ENCODE measurements at places on chromosomes 2 and 18.

DNA sequence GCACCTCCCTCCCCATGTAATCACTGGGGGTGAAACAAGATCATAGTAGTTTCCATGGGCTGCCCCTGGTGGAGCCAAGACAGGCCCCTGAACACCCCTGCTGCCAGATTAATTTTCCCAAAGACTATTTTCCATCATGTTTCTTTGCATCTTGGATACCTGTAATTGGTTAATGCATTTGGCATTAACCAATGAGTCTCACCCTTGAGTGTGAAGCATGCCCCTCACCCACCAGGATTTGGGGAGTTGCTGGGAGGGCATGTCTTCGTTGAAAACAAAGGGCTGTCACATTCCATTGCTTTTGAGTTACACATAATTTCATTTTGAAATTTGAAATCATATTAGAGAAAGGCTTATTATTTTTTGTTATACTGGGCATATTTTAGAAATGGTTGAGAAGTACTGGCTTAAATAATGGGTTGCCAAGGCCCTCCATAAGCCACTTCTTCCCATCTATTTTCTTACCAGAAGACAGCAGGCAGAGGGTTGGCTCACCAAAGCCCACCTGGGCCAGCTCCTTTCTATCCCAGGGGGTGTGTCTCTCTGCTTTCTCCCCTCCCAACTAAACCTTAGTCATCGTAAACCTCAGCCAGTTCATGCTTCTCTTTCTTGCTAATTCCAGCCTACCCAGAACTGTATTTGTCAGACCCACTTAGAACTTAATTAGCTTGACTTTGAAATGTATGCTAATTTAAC is 51.8 kb downstream of the ATIC start:
- no peak for DNase-seq

DNA sequence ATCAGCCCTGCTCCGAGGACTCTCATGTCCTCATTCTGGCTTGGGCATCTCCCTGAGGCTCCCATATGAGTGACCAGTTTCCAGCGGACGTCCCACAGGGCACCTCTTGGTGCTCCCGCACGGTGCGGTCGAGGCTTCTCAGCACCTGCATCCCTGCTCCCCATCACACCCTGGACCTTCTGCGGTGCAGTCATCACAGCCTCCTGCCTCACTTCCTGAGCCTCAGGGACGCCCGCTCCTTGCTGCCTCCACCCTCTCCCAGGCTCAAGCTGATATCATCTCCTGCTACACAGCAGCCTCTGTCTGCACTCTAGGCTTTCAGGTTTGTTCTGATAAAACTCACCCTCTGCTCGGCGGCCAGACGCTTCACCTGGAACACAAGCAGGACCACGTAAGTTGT is 185.0 kb downstream of the TMEM18 start:
- DNase-seq = no peak

- peak; percentile 46 for DNase-seq
Observed at GRCh38 chr2:157245846-157246764, 11.4 kb upstream of the GALNT5 start.

GRCh38 chr2:233329489-233330135 is 22.0 kb downstream of the SAG start:
- peak; percentile 53 for DNase-seq

DNA sequence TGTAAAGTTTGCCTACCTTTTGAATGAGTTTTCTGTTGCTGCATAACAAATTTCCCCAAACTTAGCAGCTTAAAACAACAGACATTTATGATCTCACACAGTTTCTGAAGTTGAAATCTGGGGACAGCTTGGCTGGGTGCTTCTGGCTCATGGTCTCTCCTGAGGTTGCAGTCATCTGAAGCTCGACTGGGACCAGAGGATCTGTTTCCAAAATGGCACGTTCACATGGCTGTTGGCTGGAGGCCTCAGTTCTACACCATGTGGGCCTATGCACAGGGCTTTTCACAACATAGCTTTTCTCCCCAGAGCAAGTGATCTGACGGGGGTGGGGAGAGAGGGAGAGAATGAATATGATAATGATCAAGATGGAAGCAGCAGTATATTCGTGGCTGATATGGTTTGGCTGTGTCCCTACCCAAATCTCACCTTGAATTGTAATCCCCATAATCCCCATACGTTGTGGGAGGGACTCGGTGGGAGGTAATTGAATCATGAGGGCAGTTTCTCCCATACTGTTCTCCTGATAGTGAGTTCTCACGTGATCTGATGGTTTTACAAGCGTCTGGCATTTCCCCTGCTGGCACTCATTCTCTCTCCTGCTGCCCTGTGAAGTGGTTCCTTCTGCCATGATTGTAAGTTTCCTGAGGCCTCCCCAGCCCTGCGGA is 3.5 kb downstream of the RALB start:
- DNase-seq = no peak

- no peak for DNase-seq
Observed at GRCh38 chr18:77116201-77117080, 16.1 kb downstream of the MBP start.

GRCh38 chr2:174738841-174739240 is 25.4 kb downstream of the CHRNA1 start:
- DNase-seq = no peak

DNA sequence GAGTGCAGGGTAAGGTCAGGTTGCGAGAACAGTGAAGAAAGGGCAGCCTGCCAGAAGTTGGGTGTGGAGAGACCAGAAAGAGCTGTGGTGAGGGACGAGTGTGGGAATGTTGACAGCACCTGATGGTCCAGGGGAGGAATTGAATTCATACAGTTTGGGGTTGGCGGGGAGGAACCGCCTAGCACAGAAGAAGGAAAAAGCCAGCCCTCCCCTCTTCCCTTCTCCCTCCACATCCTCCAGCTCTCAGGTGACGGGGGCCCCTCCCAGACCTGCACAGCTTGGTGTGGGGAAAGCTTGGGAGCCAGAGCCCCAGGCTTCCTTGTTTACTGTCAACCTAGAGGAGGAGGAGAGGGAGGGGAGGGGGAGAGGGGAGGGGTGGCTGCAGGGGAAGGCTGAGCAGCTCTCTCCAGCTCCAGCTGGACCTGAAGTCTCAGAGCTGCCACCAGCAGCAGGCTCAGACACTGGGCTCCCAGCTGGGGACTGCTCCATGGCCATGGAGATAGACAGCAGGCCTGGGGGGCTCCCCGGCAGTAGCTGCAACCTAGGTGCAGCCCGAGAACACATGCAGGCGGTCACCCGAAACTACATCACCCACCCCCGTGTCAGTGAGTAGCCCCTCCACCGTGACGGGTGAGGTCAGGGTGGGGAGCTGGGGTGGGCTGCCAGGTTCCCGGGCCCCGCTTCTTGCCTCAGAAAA is at the start of gene ATP6V1B1:
ATP6V1B1 (plus strand) TSS at position 433 of the 697 bp plus-strand sequence; CDS start at position 488, 55 bp downstream.
- peak; percentile 51 for DNase-seq

GRCh38 chr2:69241093-69241492 is 145.9 kb downstream of the GFPT1 start:
- DNase-seq = no peak

- no peak for DNase-seq
Observed at GRCh38 chr2:116724550-116724949, 1089.9 kb upstream of the DDX18 start.

GRCh38 chr18:36424741-36425142 is 127.2 kb downstream of the FHOD3 start:
- DNase-seq = no peak

GRCh38 chr2:67453310-67453709 is 56.2 kb downstream of the ETAA1 start:
- DNase-seq = no peak

DNA sequence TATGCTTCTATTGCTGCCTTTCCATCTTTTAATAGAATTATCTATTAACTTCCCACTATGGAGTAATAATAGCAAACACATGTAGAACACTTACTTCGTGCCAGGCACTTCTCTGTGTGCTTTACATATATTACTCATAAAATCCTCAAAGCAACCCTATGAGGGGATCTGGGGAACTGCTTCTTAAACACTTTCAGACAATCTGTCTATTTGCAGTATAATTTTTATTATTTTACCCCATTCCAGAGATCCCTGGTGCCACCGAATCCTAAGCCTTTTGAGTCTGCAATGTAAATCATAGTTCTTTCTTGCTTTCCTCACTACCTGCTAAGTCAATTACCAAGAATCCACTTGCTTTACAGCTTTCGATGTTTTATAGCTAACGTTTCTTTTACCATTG is 25.6 kb upstream of the GCFC2 start:
- DNase-seq = no peak

GRCh38 chr2:140737006-140737405 is 1393.8 kb downstream of the LRP1B start:
- no peak for DNase-seq

DNA sequence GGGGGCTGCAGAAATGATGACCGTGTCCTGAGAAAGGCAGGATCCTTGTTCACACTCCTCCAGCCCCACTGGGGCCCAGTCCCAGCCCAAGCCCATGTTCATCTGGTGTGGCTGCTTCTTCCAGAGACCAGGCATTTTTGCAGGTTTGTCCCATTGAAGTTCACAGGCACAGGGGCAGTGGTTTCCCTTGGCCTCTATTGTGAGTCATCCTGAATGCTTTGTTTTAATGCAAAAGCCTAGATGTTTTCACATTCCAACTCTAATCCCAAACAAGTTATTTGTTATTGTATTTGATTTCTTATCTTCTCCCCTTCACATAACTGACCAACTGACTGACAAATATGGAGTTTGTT is 426.4 kb upstream of the ID2 start:
- no peak for DNase-seq

DNA sequence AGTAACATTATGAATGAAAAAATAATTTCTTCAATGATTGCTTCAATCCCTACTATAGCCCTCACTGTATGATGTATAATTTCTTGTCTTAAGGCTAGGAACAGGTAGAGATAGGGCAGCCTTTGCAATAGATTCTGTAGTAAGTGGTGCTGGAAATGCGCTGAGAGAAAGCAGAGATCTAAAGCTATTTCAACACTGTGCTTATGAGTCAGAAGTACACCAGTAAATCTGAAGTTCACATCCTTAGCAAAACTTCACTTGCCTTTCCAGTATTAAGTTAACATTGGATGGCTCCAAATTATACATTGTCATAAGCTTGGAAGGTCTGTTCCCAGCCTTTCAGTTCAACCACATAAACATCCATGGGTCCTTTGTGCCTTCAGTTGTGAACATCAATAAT is 178.2 kb upstream of the EPHA4 start:
- no peak for DNase-seq

GRCh38 chr18:48573632-48574283 is 34.9 kb downstream of the CTIF start:
- peak; percentile 62 for DNase-seq

GRCh38 chr2:171102802-171103201 is 57.9 kb downstream of the TLK1 start:
- DNase-seq = no peak

DNA sequence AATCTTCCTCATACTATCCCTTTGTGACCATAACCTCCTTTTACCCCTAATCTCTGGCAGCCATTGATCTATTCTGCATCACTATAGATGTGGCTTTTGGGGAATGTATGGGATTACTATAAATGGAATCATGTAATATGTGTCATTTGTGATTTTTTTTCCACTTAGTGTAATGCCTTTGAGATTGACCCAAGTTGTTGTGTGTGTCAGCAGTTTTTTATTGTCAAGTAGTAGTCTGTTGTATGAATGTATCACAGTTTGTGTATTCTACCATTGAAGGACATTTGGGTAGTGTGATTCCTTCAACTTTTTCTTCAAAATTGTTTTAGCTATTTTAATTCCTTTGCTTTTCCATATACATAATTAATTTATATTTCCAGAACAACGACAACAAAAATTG is 18.6 kb downstream of the VRK2 start:
- DNase-seq = no peak

GRCh38 chr18:49778826-49779465 is 34.4 kb downstream of the ACAA2 start:
- no peak for DNase-seq

DNA sequence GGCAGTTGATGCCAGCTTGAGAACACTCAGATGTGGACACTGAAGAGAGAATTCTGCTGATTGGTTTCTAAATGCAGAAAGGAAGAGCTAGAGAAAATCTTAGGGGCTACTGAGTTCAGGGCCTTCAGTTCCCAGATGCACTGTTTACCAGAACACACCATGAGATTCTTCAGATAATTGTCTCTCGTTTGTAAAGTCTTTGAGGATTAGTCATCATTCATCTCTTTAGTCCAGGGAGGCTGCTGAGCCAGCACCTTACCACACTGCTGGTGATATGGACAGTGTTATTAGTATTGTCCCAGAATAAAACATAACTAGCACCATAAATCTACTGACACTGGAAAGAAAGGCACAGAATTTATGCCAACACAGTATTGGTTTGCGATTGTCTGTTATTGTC is 690.8 kb upstream of the CELF4 start:
- no peak for DNase-seq

DNA sequence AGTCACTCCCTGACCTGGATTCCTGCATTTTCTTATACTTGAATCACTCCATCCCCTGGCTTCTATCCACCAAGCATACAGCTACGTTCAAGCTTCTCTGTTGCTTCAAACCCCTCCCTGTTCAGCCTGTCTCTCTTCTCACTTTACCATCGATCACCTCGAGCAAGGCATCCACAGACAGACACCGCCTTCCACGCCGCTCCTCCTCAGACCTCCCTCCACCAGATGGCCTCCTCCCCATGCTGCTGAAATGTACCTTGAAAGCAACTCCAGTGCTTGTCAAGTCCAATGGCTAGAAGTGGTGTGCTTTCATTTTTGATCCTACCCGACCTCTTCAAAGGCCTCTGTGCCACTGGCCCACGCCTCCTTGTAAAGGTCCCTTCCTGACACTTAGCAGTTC is 131.3 kb upstream of the ACAA2 start:
- peak; percentile 2 for DNase-seq

DNA sequence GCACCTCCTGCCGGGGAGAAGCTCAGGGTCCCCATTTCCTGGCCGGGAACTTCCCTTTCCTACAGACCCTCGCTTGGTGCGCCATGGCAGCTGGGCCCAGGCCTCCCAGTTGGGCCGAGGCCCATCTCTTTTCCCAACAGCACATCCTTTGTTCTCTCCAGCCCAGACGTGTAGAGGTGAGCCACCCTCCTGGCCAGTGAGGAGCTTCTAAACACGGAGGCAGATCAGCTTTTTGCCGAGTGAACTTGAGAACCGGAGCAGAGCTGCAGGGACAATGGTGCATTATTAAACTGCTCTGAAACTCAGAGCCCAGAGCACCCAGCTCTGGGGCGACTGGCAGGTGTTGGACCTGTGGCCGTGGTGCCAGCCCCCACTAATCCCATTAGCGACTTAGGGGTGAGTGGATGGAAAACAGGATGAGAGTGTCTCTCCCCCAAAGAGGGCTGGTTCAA is 25.4 kb downstream of the SH3BP4 start:
- no peak for DNase-seq

DNA sequence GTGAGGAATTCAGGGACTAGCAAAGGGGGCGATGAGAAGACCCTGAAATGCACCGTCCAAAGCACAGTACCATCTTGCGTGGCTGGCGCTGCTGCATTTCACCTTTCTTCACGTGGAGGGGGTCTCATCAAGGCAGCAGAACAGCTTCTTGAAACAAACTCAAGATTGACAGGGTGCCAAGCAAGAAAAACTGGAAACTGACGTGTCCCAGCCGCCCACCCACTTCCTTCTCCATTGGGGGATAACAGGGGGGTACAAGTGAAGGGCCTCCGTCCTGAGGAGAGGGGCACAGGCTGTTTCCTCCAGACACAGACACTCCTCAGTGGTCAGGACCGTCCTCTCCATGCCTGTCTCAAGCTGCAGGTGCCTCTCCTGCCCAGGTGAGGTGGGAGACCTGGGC is 32.5 kb downstream of the HDAC4 start:
- DNase-seq = no peak
